Brain (organoid and tissue), 16 donors: ENCODE measurements at places on chromosomes 2 and 18.

GRCh38 chr18:57497372-57498294 is 62.5 kb downstream of the ONECUT2 start:
- no peak for DNase-seq

DNA sequence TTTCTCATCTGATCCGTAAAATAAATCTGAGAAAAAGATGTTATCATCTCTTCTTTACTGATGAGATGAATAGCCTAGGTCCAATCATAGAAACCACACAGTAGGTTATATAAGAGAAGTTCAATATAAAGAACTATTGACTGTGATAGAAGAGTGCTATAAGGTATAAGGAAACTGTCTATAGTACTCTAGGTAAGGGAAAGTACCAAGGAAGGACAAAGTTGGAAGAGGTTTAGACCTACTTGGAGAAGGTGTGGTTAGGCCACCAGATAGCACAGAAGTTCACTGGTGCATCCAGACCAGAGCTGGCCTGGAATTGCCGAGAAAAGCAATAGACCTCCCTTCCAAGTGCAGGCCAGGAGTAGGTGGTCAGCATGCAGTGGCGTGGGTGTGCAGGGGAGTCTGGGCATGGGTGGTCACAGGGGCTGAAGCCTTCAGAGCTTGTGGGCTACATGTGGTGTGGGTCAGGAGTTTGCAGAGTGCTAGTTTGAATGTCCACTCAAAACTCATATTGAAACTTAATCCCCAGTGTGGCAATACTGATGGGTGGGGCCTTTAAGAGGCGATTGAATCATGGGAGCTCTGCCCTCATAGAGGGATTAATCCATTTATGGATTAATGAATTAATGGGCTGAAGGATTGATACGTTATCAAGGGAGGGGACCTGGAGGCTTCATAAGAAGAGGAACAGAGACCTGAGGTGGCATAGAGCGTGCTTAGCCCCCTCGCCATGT is 86.3 kb downstream of the ALPK2 start:
- DNase-seq: no peak

- no peak for DNase-seq
These were observed 41.0 kb upstream of the ASAP2 start for GRCh38 chr2:9165625-9166024.

DNA sequence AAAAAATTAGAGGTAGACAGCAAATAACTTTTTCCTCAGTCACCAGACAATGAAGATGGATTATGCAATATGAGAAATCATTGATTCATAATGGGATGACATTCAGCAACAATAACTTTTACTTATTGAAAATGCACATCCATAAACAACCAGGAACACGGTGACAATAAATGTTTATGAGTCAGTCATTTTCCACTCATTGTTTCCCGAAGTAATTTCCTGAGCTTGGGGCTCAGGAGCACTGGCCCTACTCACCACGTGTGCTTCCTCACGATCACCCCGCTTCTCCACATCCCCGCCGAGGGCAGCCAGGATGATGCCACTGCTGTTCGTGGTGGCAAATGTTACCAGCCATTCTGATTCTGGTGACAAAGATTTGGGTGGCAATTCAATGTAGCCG is 156.3 kb downstream of the LAMA1 start:
- DNase-seq: no peak

- DNase-seq: no peak
These were observed 86.5 kb downstream of the EFEMP1 start for GRCh38 chr2:55837073-55837472.

GRCh38 chr2:30636311-30636710 is 170.9 kb downstream of the CAPN13 start:
- DNase-seq: no peak

- no peak for DNase-seq
These were observed 964.7 kb upstream of the ZEB2 start for GRCh38 chr2:145484448-145485097.

DNA sequence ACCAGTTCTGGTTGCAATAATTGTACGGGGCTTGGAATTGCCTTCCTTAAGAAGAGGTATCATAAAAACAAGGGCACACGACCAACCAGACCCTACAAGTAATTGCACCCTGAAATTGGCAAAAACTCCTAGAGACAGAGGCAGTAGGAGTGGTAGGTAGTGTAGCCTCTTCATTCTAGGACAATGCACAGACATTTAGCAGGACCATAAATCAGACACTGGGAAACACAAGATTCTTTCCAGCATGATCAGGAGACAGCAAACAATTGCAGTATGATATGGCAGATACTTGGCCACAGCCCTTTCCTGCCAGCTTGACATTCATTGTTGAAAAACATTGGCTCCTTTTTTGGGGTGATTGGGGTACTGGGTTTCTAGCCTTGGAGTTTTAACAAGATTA is 186.6 kb upstream of the PIK3C3 start:
- no peak for DNase-seq

- no peak for DNase-seq
These were observed 32.7 kb downstream of the YPEL5 start for GRCh38 chr2:30179536-30179935.

DNA sequence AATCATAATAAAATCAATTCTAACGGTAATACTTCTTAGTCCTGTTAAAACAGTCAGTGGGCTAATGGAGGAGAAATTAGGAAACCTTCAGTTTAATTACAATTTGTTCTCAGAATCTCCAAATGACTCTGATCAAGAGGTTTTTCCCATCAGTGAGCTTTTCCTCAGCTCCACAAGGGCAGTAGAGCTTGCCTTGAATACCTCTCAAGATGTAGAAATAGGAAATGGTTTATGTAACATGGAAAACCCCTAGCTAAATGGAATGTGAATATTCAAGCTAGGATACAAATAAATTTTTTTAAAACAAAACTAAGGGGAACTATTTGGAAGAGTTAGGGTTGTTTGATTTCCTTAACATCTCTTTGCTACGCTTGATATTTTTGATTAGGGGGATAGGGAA is 87.5 kb downstream of the PLEKHM3 start:
- no peak for DNase-seq

GRCh38 chr2:187986390-187987105 is 305.1 kb upstream of the GULP1 start:
- no peak for DNase-seq

DNA sequence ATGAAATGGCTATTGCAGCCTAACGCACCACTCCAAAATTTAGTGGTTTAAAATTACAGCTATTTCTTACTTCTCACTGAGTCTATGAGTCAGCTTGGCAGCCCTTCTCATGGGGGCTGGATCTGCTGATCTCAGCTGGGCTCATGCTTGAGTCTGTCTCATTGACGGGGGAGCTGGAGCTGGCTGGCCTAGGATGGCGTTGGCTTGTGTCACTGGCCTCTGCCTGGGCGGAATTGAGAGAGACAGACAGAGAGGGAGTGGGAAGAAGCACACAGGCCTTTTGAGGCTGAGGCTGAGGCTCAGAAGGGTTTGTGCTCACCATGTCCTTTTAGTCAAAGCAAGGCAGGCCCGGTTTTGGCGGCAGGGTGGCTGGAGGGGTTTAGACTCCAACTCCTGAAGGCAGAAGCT is 412.1 kb upstream of the MYT1L start:
- peak; percentile 64 for DNase-seq

DNA sequence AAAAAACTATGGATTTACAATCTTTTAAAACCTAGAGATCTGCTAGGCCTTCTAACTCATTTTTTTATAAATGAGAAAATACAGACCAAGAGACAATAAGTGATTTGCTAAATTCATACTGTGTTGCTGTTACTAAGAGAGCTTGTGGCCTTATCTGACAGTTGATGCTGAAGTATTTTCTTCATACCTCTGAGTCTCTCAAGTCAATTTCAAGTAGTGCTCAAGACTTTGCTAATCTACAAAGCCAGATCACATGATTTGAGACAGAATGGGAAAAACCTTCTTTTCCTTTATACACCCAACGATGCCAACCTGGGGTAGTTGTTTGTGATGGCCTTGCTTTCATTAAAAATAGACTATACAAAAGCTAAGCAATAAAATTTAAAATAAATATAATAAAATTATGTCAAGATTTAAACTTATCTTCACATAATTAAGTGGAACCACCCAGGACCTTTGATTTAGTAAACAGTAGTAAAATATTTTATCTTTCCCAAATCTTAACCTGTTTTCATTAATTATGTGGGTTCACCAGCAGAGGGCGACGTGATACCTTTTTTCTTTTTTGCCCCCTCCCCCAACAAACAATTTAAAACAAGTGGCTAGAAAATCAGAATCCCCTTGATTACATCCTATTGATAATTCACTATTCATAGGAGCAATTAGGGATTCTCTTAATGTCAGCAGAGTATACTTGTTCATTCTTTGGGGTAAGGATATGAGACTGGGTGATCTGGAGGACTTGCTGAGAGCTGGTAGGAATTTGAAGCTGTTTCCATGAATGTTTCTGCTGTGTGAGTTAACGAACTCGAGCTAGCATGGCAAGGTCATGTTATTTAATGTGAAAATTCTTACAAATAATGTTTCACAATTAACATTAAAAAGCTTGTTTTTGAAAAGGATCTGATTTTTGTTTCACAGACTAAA is 49.6 kb upstream of the SLC5A7 start:
- DNase-seq: peak; percentile 30

DNA sequence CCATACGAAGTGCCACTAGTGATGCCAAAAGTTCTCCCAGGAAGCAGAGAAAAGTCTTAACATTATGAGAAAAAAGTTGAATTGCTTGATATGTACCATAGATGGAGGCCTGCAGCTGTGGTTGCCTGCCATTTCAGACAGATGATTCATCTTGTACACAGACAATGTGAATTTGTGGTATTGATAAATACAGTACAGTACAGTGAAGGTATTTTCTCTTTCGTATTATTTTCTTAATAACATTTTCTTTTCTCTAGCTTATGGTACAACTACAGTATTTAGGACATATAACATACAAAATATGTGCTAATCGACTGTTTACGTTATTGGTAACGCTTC is 33.6 kb upstream of the VWC2L start:
- DNase-seq: no peak

DNA sequence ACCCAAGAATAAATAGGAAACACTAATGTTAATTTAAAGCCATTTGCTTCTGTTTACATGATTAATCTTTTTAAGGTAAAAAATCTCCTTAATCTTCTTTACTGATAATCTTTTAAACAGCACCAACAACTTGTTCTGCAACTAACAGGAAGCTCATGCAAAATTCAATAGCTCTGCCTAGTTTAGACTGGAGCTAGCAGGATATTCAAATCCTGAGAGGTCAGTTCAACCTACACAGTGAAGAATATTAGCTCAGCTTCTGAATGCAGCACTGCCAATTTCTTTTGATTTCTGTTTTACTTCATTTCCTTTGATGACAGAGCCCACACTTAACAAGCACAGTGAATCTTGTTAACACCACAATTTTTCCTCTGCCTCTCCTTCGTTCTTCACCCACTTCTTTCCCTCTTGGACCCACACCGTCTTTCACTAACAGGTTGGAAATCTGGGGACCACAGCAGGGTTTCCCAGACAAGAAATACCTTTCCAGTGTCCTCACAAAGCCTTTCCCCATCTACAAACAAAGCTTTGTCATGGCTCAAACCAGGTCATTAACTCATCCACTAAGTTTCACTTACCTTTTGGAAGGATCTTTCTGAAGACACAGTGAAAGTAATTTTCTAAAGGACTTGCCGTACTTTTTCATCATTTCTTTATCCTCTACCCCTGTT is 109.8 kb downstream of the STK39 start:
- no peak for DNase-seq

- peak; percentile 90 for DNase-seq
These were observed 19.2 kb downstream of the DAW1 start for GRCh38 chr2:227890495-227891079.

GRCh38 chr2:85537600-85538506 is 1.1 kb upstream of the MAT2A start:
- DNase-seq: peak; percentile 86

DNA sequence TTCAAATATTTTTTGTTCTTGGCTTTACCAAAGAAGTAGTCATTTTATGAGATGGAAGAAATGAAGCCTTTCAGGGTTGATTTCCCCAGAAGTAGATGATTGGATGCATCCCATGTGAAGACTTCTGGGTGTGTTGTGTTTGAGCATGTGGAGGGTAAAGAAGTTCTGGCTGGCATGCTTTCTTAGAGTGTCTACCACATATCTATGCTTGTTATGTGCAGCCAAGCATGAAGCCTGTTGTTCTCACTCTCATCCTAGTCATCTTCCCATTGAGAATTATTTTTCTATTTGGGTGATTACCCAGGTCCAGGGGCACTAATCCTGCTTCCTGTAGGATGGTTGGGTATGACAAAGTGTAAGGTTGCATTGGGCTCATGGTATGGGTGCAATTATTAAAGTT is 472.9 kb downstream of the PTPRM start:
- no peak for DNase-seq

DNA sequence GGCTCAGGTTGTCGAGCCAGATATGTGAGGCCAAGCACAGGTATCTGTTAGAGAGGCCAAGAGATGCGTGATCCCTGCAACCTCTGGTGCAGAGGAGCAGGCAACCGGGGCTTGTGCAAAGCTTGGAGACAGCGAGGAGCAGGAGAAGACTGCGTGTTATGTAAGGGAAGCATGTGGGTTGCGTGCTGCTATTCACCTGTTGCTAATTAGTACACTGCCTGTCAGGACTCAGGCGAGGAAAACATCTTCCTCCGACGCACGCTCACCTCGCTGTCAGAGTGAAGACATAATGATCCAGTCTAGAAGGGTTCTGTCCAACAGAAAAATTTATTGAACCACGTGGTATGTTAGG is 102.5 kb downstream of the HNRNPLL start:
- no peak for DNase-seq
